ENCODE measurements at places on chromosomes 3 and 15. TPM values are rescaled to one million over a fixed set of nuclear protein-coding genes. Genes with fewer than 3 reads are reported as not detected.

GRCh38 chr3:117485841-117486240, 776.3 kb downstream of the TUSC7 start:
- no peak for DNase-seq

- no peak for DNase-seq
Observed at GRCh38 chr3:47978386-47978785, 37.8 kb downstream of the MAP4 start.

CHRM5 gene
- not detected for total RNA-seq

- no peak for DNase-seq
Observed at GRCh38 chr3:116265976-116266584, 179.2 kb downstream of the LSAMP start.

TMEM44 gene
- total RNA-seq, result 1.6 TPM

- no peak for DNase-seq
Observed at GRCh38 chr3:168273036-168273435, 177.3 kb upstream of the GOLIM4 start.

COLQ gene
- total RNA-seq, result 2.9 TPM

- DNase-seq, result no peak
Observed at GRCh38 chr3:187968883-187969580, 184.9 kb upstream of the LPP start.

LRRC31 gene
- not detected for total RNA-seq

DNA sequence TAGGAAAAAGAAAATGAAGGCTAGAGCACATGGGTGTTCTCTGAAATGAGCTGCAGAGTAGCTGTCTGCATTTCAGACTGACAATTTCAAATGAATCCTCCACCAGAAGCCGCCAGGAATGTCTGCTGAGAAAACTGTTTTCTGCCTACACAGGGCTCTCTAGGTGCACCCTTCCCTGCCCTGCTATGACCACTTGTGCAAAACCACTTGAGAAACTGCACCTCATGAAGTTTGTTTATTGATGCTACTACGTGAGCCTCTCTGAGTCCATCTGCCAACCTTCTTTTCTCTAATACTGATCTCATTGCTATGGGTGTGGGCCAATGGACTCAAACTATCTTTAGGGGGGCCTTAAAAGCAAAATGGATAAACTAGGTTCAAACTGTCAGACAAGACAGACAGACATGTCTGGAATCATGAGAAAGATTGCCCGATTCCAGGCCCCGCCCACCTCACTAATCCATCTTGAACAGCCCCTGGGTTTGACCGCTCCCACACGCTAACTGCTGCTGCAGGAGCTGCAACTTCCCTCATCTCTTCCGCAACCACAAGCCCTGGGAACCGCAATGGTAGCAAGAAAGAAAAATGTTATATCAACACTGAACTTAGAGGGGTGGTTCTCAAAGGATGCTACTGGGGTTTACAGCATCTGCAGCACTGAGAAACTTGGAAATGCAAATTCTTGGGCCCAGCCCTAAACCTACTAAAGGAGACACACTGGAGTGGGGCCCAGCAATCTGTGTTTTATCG, 9.0 kb upstream of the CD47 start:
- no peak for DNase-seq

MITF gene
- total RNA-seq, result 0.23 TPM

DNA sequence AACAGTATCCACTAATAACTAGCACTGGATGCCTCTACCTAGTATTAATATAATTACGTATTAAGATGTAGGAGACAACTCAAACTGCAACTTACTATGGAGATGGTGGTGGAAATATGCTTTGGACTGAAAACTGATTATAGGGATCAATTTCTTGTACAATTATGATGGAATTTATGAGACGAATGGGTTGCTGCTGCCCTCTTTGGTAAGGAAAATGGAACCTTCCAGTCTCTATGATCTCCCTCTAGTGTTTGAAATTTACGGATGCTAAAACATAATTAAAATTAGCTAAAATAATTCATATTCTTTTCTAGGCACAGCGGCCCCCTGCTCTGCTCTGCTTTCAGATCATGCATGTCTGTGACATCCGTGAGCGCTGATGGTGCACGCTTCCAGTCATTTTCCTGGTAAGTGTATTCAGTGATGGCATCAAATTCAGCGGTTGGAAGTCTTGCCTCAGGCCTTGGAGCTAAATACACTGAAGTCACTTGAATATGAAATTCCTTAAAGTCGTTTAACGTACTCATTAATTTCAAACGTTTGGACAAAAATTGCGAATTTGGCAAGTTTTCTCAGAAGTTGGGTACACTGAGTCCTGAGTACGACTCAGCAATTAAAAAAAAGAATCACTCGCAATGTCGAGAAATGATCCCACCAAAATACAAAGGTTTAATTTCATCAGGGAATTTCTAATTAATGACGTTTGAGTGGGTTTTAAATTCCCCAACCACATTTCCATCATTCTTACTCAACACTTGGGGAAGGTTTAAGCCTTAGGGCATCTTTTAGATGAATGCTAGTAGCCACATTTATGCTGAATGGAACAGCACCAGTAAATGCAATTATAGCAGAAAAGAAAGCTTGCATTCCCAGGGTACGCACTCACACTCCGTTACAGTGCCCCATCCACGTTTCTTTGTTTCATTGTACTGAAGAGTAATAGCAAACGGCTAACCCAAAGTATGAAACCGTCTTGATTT, 132.6 kb downstream of the NR2F2 start:
- DNase-seq, result no peak

GRCh38 chr3:144235489-144235888, 263.9 kb downstream of the DIPK2A start:
- no peak for DNase-seq

- DNase-seq, result no peak
Observed at GRCh38 chr3:56976651-56977560, 83.6 kb upstream of the SPATA12 start.

DNA sequence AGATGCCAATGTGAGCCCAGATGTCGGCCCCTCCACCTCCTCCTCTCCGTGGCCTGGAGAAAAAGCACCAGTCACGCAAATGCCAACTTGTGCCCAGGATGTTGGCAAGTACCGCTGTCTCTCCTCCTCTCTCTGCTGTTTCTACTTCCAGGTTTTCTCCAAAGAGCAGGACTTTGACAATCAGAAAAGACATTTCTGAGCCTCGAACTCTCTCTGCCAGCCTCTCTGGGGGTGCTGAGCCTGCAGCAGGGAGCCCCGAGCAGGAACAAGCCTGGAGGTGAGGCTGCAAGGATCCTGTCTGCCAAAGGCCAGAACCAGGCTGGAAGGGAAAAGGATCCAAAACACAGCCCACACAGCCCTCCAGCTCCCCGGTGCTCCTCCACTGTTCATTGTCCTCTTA, 89.7 kb downstream of the SEC22A start:
- DNase-seq, result no peak

ISG20 gene
- 53.9 TPM for total RNA-seq

GRCh38 chr3:141456301-141456625, 30.6 kb upstream of the RASA2 start:
- DNase-seq, result no peak

GRCh38 chr3:169145540-169146178, 517.9 kb downstream of the MECOM start:
- DNase-seq, result no peak

GRCh38 chr3:187889601-187890404, 144.5 kb upstream of the BCL6 start:
- no peak for DNase-seq

GRCh38 chr3:149701206-149701976, 43.6 kb upstream of the WWTR1 start:
- no peak for DNase-seq

- DNase-seq, result peak; percentile 35
Observed at GRCh38 chr3:123339302-123339701, 109.6 kb downstream of the ADCY5 start.

GRCh38 chr3:73820431-73820830, 195.7 kb upstream of the PDZRN3 start:
- DNase-seq, result no peak

DCP1A gene
- 35.4 TPM for total RNA-seq

DNA sequence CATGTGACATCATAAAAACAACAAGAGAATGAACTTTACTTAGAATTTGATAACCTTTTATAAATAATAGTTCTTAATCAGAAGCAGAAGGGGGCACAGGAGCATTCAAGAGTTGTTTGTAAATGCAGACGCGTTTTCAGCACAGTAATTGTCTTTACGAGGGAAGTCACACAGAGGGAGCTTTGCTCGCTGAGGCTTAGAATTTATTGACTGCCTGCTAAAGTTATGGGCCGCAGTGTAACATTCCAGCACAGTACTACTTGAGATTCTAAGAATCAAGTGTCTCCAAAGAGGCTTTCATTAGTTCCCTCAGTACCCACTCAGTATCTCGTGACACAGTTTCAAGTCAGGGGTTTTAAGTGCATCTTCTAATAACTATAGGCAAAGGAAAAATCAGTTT, 288.7 kb downstream of the NR2F2 start:
- no peak for DNase-seq

SLC4A7 gene
- 37.5 TPM for total RNA-seq

DNA sequence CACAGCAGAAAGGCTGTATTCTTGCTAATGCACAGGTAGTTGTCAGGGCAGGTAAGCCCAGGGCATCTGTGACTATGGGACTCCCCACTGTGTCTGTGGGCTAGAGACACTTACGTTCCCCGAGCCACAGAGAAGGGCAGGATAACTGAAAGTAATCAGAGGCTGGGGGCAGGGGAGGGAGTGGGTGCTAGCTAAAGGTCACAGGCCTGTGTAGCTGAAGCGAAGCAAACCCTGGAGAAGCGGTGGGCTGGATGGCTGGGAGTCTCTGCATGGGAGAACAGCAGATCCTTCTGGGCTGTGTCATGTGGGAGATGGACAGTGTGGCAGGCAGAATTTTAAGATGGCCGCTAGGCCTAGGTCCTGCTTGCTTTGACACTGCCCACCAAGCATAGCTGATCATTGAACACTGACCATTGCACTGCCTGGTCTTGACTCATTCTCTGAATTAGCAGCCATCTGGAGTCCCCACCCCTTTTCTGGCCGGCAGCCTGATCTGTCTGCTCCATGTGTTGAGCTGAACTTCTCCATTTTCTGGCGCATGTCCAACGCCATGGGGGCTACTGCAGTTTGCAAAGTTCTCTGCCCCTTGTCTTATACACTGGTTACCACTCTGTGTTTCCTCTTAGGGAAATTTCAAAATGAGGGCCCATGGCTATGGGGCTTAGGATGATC, 110.0 kb downstream of the DGKG start:
- no peak for DNase-seq

- DNase-seq, result no peak
Observed at GRCh38 chr3:15591242-15591641, 10.1 kb downstream of the HACL1 start.

DNA sequence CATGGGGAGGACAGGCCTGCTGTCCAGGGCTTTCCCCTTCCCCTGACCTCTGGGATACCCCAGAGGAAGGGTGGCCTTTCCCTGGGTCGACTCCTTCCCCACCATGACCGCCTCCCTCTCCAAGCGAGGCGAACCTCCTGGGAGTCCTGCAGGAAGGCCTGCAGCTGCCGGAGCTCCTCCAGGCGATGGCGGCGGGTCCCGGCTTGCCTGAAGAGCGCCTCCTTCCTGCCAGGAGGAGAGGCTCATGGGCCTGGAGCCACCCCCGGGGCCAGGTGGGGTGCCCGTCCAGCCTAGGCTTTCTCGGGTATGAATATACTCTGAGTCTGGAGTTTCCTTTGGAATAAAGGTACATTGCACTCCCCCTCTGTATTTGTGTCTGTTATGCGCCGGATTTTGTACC, 20.1 kb downstream of the PLA2G4B start:
- no peak for DNase-seq

LRRC58 gene
- total RNA-seq, result 22.4 TPM

CFAP92 gene
- total RNA-seq, result not detected

- no peak for DNase-seq
Observed at GRCh38 chr15:70504299-70504951, 258.9 kb downstream of the UACA start.

DNA sequence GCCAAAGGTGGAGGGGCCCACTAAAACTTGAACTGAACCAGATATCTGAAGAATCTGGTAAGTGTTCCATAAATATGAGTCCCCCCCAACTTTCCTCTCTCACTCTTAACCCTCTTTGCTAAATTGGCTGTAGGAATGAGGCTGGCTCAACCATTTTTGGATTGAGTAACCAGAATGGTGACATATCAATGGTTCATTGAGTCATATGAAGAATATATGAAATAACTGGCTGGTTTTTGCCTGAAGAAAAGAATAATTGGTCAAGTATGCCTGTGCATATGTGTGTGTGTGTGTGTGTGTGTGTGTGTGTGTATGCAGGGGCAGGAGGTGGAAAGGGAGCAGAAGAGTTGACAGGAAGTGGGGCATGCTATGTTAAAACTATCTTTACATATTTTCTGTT, 472.9 kb upstream of the THBS1 start:
- DNase-seq, result no peak

DNA sequence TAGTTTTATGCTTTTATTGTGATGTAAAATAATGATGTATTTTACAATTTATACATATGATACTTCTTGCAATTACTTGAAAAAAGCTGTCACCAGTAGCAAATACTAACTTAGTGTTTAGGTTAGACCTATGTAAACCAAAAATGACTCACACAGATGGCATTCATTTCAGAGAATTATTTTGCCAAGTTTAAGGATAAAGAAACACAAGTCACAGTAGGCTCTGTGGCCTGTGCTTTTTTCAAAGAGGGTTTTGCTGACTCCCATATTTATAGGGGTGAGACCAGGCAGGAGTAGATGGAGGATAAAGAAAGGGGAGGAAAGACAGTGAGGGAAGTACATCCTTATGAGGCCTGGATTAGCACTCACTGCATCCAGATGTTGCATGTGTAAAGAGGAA, 356.6 kb upstream of the NPAP1 start:
- DNase-seq, result no peak

GRAMD2A gene
- not detected for total RNA-seq

TMC3 gene
- not detected for total RNA-seq

- DNase-seq, result no peak
Observed at GRCh38 chr3:185460719-185461350, 38.0 kb downstream of the TMEM41A start.

CSNK1G1 gene
- 26.6 TPM for total RNA-seq

TNFAIP8L3 gene
- total RNA-seq, result not detected

TRIM42 gene
- not detected for total RNA-seq

- DNase-seq, result no peak
Observed at GRCh38 chr3:123061856-123062255, 5.0 kb upstream of the PDIA5 start.

DNA sequence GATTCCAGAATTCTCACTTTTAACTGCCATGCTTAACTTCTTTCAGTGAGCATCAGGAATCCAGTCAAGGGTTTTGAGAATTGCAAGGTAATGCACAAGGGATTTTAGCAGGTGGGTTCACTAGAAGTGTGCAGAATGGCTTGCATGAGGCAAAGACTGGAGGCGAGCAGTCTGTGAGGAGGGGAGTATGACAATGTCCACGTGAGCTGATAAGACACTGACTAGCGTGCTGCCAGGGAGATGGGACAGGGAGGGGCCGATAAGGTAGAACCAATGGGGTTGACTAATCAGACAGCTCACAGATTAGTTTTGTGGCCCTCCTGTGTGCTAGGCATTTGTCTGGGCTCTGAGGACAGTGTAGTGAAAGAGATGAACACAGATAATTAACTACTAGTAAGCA, 102.0 kb upstream of the DAZL start:
- DNase-seq, result no peak

- DNase-seq, result no peak
Observed at GRCh38 chr3:141877911-141878310, 1.5 kb downstream of the ATP1B3 start.

- DNase-seq, result no peak
Observed at GRCh38 chr3:115633467-115633866, 10.2 kb downstream of the GAP43 start.

PDE12 gene
- total RNA-seq, result 19.0 TPM

Measured in activated naive CD4-positive, alpha-beta T cell treated with anti-CD3 and anti-CD28 coated beads, Interleukin-2, amount 50 U/mL, for 72 hours (primary cell).